NCI-H187 (cell line): ENCODE measurements at places on chromosomes 11 and 22.
A peak's percentile ranks its signal among the peaks of the same experiment; 100 is the strongest.

DNA sequence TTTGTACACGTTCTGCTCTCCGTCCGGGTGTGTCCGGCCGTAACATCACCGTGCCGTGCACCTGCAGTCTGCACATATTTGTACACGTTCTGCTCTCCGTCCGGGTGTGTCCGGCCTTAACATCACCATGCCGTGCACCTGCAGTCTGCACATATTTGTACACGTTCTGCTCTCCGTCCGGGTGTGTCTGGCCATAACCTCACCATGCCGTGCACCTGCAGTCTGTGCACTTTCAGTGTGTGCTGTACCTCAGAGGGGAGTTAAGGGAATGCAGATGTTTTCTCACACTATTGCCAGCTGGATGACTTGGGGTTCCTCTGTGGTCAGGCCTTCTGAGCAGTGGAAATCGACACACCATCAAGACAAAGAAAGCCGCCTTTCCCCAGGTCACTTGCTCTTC is 4.2 kb downstream of the TTLL8 start:
- DNase-seq, result no peak

DNA sequence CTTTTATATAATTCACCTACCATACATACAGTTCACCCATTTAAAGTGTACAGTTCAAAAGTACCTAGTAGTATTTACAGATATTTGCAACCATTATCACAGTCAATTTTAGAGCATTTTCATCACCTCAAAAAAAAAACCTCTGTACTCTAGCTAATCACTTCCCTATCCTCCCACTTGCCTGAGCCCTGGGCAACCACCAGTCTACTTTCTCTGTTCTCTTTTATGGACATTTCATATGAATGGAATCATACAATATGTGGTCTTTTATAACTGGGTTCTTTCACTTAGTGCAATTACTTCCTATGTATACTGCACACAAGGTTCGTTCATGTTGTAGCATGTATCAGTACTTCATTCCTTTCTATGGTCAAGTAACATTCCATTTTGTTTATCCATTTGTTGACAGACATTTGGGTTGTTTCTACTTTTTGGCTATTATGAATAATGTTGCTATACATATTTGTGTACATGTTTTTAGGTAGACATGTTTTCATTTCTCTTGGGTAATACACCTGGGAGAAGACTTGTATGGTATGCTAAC is 17.8 kb upstream of the NEU3 start:
- DNase-seq, result no peak

DNA sequence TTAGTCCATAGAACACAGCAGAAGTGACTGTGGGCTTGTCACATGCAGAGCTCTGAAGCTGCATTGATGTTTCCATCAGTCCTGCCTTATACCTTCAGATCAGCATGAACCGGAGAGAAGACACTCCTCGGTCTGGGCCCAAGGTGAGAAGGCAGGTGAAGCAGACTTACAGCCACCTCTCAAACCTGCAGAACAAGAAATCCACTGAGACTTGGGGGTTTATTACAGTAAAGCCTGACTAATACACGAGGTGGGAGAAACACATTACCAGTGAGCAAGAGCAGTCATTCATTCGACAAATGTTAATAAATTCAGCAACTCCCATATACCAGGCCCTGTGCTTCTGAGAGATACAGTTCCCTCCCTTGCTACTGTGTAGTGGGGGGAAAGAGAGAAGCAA is 279.0 kb downstream of the DDX10 start:
- DNase-seq, result no peak

DNA sequence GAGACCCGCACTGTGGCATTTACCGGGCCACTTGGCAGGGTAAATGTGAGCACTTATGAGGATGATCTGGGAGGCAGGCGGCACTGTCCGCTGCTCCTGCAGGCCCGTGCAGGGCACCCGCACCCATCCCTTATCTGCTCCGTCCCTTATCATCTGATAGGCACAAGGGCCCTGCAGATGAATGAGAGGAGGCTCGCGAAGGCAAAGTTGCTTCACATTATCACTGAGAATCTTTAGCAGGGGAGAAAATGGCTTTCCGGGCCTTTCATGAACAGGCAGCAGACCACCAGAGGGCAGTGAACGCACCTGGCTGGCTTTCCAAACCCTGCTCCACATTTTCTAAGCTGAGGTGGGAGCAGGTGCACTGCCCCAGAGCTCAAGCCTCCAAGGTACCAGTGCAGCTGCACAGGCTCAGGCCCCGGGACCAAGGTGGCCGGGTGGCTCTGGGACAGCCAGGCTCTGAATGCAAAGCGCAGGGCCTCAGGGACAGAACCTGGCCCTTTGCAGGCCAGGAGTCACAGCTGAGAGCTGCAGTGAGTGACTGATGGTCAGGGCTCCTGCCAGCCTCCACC is 165.6 kb downstream of the SHANK2 start:
- DNase-seq, result peak; percentile 52

DNA sequence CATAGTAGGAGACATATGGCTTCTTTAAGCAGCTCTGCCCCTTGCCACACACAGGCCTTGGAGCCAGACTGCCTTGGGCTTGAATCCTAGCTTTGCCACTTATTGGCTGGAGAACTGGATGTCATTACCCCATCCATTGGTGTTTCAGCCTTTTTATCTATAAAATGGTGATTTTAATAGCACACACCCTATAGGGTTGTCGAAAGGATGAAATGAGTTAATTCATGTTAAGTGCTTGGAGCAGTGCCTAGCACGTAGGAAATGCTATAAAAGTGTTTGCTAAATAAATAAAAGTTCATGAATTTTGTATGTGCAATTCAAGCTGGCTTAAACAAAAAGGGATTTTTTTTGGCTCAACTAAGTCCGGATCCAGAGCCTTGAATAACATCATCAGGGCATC is 120.7 kb downstream of the TIMP3 start:
- no peak for DNase-seq
